ENCODE measurements at places on chromosomes 6 and 20.

- no peak for DNase-seq
Measured at GRCh38 chr6:17480476-17480875, 87.1 kb downstream of the CAP2 start.

- DNase-seq: no peak
Measured at GRCh38 chr6:17493286-17493685, 99.9 kb downstream of the CAP2 start.

DNA sequence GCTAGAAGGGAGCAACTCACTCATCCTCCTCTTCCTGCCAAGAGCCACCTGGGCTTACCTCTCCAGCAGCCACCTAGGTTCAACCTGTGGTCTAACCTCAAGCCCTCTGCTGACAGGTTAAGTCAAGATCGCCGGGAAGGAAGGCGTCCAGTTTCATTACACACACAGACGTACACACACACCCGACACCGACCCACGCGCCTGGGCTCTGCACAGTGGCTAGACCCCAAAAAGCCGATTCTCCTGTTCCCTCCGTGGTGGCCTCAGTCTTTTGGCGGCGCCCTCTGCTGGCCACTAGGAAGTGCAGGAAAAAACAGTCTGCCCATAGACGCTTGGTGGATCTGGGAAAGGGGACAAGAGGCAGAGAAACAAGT, 52.8 kb downstream of the MRPL14 start:
- no peak for DNase-seq

GRCh38 chr6:154039231-154039842, at the start of gene OPRM1:
Gene OPRM1 (plus strand): TSS chr6:154039240. CDS start chr6:154039545, 305 bp downstream.
- DNase-seq: peak; percentile 10

DNA sequence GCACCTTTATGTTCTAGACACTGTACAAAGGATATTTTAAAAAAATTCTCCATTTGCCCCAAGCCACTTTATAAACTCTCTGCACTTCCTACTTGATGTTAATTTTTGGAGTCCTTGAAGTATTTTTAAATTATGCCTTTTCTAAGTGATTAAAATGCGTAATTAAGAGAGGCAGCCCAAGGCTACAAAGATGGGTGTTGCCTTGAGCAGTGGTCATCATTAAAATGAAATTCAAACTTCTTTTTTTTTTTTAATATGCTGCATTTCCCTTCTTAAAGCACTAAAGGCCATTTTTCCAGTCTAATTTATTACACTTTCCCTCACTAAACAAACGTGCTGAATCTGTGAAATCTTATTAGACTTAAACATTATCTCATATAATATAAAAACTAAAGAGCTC, 102.4 kb downstream of the IMPG1 start:
- no peak for DNase-seq

- no peak for DNase-seq
Measured at GRCh38 chr20:37807471-37808232, 95.3 kb upstream of the VSTM2L start.

DNA sequence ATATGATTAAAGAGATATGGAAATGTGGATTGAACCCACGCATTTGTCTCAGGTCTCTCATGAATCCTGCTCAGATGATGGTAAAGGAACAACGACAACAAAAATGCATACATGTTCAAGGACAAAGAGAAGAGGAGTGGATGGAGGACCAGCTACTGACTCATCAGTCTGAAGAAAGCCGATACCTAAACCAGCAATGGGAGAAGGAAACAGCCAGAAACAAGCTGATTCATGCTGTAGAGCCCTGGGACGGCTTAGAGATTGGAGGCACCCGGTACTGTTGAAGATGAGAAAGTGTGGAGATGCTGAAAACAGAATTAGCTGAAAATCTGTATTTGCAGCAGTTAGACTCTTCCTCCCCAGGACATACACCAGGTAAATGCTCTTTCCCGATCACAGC, 14.4 kb upstream of the RIPPLY2 start:
- no peak for DNase-seq

DNA sequence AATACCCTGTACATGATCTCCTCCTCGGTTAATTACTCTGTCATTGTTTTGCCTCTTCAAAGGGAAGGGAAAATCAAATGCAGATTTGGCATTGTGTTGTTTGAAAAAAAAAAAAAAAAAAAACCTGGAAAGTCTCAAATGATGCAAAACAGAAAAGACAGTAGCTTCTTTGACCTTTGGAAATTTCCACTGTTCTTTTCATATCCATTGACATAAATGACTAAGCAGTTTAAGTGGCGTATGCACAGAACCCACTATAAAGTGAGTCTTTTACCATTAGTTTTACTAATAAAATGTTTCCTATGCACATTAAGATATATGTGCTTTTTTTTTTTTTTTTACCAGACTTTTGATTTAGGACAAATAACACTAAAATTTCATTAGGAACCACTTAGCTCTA, 704.3 kb downstream of the TFAP2A start:
- no peak for DNase-seq

- no peak for DNase-seq
Measured at GRCh38 chr6:143842461-143842901, 657 bp upstream of the LTV1 start.

DNA sequence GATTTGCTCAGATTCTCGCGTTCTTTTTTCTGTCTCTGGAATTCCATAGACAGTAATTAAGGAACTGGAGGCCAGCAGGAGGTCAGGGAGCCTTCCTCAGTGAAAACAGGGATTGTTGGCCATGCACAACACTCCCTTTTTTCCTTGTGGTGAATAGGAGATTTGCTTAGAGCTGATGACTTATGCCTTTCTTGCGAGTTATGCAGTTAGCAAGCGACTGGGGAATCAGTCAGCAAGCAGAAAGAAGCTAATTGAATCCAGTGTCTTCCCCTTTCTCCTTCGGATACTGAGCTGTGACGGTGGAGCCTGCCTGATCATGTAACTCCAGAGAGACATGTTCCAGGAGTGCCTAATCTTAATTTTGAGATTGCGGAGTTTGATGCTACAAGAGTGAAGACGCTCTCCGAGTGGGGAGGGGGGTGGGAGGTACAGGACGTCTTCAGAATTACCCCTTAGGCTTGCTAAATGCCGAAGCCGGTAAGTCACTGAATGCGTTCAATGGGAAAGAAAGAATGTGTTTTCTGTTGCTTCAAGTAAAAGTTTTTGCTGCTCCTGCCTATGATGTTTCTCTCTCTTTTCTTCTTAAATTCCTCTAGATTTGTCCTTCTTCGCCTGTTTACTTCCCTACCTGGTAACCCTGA, 165.9 kb downstream of the SASH1 start:
- no peak for DNase-seq

DNA sequence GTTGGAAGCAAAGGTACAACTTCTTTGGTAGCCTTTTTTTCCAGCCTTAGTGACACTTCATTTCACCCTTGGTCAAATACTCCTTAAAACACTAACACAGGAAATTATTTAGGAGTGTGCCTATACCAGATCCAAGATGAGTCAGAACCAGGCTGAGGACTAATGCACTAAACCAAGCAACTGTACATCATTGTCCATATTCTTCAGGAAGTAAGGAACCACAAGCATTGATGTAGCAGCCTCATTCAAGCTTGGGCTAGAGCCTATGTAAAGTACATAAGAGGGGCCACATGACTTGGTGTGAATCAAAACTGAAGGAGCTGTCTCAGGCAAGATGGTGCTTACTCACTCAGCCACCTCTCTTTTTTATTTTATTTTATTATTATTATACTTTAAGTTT, 20.7 kb upstream of the ADGB start:
- DNase-seq: no peak

GRCh38 chr6:144879436-144879835, 594.3 kb downstream of the UTRN start:
- no peak for DNase-seq

- no peak for DNase-seq
Measured at GRCh38 chr6:124964764-124965105, 2.5 kb downstream of the RNF217 start.

DNA sequence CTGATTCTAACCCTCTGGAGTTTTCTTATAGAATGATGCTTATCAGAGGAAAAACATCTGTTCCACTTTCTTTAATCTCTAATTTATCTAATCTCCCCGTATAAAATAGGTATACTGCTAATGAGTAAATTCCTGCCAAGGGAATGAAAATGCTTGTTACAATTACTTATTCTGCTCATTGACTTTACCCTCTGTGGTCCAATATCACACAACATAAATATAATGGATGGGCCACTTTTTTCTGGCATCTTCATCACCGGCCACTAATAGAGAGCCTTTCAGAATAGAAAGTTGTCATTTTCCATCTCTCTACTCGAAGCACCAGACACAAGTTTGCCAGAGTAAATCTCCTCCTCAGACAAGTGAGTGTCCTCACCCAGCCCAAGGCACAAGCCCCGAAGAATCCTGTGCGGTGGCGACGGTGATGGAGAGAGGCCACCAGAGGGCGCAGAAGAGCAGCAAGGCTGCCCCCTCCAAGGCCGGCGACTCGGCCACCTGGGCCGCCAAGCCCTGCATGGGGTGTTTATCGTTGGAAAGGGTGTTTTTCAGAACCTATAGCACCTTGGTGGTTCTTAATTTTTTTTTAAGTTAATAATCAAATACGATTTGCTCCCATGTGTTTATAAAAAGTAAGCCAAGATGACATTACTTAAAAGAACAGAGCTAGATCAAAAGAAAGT, 212.9 kb upstream of the ARID1B start:
- peak; percentile 58 for DNase-seq

DNA sequence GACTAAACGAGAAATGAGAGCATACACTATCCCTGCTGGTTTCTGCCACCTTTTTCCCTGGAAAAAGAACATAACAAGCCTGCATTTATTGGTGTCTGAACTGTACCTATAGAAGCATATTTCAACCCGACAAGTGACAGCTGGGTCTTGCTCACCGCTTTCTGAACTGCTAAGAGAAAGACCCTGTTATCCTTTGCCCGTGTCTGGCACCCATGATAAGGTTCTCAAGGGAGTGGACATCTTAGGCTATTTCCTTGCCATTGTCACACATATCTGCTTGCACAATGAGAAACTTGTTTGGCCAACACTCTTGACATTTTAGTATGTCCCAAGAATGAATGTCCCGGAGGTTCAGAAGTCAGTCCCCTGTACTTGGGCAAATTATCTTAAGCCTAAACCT, 19.3 kb downstream of the RIPOR2 start:
- DNase-seq: no peak

GRCh38 chr6:6494677-6495076, 93.8 kb upstream of the LY86 start:
- DNase-seq: no peak

DNA sequence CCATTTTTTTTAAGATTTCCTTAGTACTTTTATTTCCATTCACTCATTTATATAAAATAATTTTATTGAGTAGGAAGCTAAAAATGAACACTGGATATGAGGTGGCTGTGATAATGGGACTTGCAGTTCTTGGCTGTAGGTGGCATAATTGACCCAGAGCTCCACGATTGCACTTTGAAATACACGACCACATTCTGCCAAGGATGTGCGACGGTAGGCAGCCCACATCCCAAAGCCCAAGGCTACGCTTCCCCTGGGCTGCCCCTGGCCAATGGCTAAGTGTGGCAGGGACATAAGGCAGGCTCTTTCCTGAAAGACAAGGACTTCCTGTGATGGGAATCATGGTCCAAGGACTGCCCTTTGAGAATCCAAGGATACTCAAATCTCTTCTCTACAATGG, 43.7 kb upstream of the ADTRP start:
- DNase-seq: no peak

DNA sequence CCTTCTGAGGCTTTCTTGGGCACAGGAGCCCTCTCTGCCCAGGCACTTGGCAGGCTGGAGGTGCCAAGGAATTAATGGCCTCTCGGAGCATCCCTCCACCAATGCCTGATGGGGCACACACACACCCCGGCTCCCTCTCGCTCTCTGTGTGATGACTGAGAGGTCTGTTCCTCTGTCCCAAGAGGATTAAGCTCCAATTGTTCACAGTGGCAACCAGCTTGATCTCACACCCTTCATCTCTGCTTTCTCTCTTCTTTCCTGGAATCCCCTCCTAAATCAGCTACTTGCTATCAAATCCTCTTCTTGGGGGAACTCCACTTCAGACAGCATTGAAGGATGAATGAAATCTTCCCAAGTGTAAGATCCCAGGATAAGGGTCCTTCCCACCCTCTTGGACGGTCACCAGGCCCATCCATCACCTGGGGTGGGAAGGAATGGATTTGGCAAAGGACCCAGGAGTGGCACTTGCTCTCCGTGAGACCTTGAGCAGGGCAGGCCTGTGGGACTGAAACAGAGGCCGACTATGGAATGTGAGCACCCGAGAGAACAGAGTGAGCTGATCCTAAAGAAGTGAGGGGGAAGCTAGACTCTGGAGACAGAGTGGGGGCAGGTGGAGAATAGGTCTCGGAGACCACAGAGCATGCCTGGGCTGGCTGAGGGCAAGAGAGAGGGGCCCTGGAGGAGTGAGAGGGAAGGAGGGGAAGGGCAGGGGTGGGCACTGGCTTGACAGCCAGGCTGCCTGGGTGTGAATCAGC, 93.6 kb downstream of the GRM4 start:
- no peak for DNase-seq

GRCh38 chr6:148147463-148147830, 195.2 kb upstream of the SASH1 start:
- no peak for DNase-seq

DNA sequence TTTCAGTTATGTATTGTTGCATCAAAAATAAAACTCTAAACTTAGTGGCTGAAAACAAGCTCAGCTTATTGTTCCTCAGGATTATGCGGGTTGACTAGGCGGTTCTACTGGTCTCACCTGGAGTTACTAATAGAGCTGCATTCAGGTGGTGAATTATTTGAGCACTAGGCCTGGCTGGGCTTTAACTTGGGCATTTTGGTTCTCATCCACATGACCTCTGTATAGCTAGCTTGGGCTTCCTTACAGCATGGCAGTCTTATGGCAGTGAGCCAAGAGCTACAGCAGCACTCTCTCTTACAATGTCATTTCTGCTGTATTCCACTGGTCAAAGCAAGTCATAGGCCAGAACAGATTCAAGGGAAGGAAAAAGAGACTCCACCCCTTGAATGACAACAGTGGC, 1.6 kb downstream of the PGBD1 start:
- DNase-seq: no peak

DNA sequence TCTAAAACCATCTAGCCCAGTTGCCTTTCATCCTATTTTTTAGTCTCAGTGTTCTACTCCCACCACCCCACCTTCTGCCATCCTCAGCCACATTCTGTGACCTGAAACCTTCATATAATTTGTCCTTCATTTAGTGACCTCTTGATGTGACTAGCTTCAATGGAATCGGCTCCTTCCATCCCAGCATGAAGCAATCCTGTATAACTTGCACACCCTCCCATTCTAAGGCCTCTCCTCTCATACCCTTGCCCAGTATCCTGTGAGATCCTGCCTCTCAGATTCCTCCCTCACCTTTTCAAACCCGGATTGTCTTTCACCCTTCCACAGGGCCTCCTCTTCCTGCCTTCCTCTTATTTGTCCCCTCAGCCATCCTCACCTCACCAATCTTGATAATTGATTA, 3.1 kb downstream of the ZNF76 start:
- DNase-seq: no peak

- no peak for DNase-seq
Measured at GRCh38 chr6:40634429-40634828, 47.3 kb upstream of the LRFN2 start.

GRCh38 chr6:96213784-96214183, 198.0 kb downstream of the FUT9 start:
- no peak for DNase-seq

DNA sequence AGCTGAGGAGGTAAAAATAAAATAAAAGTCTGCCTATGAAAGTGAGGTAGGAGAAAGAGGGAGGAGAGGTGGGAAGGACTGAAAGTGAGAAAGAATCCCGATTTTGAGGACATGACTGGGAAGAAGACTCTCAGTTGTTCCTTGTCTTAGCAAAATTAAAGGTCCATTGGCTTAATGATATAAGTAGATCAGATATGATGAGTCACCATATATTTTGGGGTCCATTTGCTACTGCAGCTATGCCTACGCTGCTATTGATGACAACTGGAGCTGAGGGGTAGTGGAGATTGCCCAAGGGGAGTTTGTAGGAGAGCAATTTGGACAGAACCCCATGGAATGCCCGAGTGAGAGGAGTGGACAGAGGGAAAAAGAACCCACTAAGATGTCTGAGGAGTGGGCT, 15.1 kb upstream of the SLC22A3 start:
- DNase-seq: no peak

Measured in stimulated activated naive CD4-positive, alpha-beta T cell (primary cell).